Central memory CD8-positive, alpha-beta T cell (primary cell): ENCODE measurements at places on chromosomes 6 and 20.

GRCh38 chr6:46888031-46888430, 33.7 kb downstream of the ADGRF5 start:
- no peak for DNase-seq

DNA sequence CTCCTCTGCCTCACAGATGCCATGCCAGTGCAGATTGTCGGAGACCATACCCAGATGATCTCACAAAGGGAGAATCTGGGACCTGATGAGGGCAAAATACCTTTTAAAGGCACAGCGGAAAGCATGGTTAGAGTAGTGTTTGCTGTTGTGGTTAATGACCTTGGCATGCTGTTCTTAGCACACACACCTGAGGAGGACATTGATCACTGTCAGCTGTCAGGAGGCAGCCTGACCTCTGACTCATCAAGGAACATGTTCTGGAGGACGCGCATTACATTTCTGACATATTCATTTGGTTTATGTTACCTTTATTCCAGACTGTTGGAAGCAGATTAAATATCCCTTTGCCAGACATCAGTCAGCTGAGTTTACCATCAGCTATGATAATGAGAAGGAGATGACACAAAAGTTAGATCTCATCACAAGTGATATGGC, 57.1 kb downstream of the GOPC start:
- no peak for DNase-seq

GRCh38 chr6:121393731-121394505, 41.5 kb upstream of the GJA1 start:
- DNase-seq, result no peak

- DNase-seq, result no peak
Measured at GRCh38 chr20:46555370-46555956, 5.0 kb upstream of the OCSTAMP start.

- no peak for DNase-seq
Measured at GRCh38 chr20:31987744-31988143, 19.8 kb downstream of the XKR7 start.

DNA sequence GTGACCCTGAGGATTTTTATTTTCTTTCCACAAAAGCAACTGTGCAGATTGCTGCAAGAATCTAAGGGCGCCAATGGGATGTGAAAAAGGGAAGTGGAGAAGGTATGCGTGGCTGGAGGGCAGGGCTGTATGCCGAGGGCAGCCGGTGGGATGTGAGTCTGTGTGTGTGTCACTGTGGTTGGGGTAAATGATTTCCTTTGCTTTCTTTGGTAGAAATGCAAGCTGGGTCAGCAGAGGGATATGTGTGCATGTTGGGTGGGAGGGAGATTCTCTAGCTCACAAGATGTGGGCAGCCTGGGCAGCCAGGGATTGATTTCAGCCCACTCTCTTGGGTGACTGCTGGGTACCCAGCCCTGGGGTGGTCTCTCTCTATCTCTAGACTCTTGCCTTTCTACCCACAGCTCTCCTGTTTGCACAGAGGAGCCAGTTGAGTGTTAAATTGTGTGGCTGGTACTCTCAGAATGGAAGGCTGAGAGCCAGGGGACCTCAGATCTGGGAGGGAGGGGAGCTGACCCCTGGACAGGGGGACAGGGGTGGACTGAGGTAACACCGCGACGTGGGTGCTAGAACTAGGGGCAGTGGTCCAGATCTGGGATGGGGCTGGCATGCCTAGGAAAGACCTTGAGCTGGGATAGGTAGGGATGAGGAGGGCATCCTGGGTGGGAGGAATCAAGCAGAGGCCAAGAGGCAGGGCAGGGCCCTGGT, 136.8 kb upstream of the RNF24 start:
- no peak for DNase-seq

DNA sequence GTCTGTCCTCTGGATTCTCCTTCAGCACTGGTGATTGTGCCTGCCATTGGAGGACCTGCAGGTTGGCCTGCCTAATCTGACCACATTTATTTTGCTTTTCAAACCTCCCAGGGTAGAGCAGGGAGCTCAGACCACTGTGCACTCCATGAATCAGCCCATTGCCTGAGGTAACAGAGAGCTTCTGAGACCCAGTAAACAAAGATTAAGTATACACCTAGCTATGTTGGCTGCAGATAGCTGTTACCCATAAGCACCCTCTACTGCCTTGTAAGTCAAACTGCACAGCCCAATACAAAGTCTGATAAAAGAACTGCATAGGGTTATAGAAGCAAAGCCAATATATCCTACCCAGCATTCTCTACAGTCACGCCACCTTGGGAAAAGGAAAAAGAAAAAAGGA, 338.7 kb downstream of the HTR1B start:
- no peak for DNase-seq

GRCh38 chr6:158853072-158853879, 34.1 kb upstream of the EZR start:
- peak; percentile 86 for DNase-seq

GRCh38 chr6:50591135-50591534, 122.2 kb upstream of the TFAP2D start:
- no peak for DNase-seq

DNA sequence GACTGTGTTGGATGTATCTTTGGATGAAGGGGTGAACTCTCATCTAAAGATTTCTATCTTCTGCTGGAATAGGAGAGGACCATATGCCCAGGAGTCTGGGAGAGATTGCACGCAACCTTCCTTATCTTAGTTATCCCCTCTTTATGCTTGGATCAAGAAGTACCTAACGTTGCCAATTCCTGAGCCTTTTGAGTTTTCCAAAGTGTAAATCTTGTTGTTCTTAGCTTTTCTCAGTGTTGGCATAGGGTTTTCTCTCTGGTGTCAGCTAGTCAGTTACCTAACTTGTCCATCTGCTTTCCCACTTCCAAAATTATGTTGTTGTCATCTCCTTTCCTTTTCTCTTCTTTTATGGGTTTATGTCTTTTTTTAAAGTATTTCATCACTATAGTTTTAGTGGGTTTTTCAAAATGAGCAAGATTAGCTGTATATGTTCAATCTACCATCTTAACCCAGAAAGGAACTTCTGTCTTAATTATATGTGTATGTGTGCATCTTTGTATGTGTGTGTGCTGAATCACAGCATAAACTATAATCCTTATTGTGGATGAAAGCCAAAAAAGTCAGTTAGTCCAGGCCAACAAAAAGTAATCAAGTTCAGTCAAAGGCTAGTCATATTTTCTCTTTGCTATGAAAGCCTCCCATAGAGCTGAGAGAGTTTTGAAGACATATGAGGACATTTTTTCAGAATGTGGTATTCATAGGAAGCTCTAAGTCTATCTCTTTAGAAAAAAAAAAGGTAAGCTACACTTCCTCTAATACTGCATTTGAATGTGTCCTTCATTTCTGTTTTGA, 72.1 kb downstream of the KHDC1L start:
- no peak for DNase-seq

GRCh38 chr6:33319939-33320314, 2.4 kb upstream of the ZBTB22 start:
- DNase-seq, result no peak

GRCh38 chr6:18183766-18184165, 28.5 kb downstream of the KDM1B start:
- DNase-seq, result no peak

DNA sequence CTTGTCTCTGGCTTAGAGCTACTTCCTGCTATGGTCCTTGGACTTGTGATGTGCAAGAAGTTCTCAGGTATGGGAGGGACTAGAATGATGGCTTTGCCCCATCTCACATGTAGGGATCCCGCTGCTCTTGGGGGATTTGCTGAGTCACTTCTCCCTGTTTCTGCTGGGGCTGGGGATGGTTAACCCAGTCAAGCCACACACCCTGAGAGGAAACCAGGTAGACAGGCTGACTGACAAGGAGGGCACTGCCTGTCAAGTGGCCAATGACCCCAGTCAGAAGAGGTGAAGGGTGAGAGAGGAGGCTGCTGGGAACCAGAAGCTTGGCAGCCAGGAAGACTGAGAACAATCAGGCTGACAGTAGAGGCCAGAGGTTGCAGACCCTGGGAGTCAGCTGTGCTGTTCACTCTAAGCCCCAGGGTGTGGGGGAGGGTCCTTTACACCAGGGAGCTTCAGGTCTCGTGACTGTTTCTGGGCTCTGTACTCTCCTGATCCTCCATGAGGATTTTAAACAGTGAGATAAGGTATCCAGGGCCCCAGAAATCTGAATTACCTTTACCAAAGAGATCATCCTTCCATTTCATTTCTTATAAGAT, 34.6 kb downstream of the HLA-F start:
- DNase-seq, result no peak

- DNase-seq, result no peak
Measured at GRCh38 chr20:13028673-13029072, 19.9 kb downstream of the SPTLC3 start.

GRCh38 chr20:2390951-2391675, 10.4 kb downstream of the TGM6 start:
- no peak for DNase-seq

- no peak for DNase-seq
Measured at GRCh38 chr6:33763483-33763882, 16.8 kb upstream of the IP6K3 start.

GRCh38 chr20:33345342-33345741, 56.0 kb downstream of the CDK5RAP1 start:
- DNase-seq, result no peak

DNA sequence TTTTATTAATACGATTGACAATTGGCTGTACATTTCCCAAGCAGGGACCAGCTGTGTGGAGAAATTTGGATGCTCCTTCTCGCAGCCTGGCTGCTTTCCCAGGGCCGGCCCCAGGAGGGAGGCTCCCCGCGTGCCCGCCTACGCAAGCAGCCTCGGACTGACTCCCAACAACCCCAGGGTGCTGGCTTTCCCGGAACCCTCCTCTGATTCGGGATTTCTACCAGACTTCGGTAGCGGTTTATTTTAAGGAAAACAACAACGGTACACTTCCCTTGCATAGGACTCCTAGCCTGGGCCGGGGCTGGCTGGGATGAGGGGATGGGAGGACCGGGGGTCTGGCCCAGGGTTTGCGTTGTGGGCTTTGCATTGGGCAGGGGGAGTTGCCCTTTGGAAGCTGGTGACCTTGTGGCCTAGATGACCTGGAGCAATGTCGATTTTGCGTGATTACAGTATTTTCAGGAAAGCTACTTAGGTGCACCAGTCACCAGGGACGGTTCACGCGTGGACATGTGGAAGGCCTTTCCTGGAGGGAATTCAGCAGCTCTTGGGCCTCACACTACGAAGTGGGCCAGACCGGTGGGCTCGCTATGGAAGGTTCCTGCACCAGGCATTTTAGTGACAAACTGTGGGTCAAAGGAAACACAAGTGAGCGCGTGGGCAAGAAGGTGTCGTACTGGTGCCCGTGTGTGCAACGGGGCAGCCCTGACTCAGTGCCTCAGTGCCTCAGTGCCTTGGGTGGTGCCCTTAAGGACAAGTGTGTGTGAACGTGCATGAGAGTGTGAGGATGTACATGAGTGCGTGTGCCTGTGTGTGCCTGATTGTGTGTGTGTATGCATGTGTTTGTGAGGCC, 20.7 kb upstream of the PHACTR3 start:
- DNase-seq, result no peak

- no peak for DNase-seq
Measured at GRCh38 chr20:49386848-49387580, 95.5 kb downstream of the KCNB1 start.

- no peak for DNase-seq
Measured at GRCh38 chr6:131231103-131231502, 95.8 kb downstream of the AKAP7 start.

DNA sequence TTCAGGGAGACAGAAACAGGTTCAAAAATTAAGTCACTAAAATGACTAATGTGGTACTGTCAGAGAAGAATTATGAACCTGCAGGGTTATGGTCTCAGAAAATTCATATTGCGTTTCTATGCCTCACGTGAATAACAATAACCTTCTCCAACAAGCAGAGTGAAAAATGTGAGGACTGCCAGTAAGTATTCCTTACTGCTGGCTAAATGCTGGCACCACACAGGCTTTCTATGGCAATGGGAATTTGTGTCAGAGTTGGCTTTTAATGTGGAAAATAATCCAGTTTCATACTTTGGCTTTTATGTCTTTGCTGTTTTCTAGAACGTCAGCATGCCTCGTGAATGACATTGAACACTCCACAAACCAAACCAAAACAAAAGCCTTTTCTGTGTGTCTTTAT, 656.0 kb downstream of the KIF16B start:
- no peak for DNase-seq

GRCh38 chr6:34657307-34657978, 39.1 kb downstream of the ILRUN start:
- DNase-seq, result no peak

GRCh38 chr6:150252714-150253444, 110.0 kb downstream of the PPP1R14C start:
- no peak for DNase-seq

GRCh38 chr20:53834062-53834442, 236.3 kb downstream of the BCAS1 start:
- DNase-seq, result no peak

DNA sequence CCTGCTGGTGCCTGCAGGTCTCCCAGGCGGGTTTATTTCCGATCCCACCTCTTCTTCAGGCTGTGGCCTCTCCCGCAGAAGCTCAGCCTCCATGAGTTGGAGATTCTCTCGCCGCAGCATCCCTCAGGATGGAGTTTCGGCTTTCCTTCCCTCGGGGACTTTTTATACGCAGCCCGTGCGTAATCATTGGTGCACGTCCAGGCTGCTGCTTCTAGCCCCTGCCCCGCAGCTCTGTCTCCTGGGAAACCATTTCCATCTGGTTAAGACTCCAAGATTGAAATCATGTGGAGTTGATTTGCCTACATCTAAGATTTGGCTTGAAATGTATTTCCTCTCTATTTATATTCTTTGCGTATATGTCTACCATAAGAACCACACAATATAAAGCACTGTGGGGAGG, 46.7 kb upstream of the CARMIL1 start:
- no peak for DNase-seq

- DNase-seq, result no peak
Measured at GRCh38 chr6:135149376-135149775, 31.7 kb upstream of the MYB start.

DNA sequence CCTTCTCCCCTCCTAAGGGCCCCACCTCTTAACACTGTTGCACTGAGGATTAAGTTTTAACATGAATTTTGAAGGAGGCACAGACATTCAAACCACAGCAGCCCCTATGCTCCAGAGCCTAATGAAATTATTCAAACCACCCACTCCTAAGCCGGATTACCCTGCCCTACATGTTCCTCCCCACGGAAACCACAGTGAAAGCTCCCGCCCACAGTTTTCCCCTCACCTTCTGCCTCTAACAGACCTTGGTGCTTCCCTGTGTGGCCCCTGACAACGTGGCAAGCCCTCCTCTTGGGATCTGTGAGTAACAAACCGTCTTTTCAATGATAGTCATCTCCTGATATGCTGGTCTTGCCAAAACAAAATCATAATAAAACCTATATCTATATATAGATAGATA, 74.8 kb downstream of the RIN2 start:
- no peak for DNase-seq
